ENCODE measurements at places on chromosomes 5 and 9.

DNA sequence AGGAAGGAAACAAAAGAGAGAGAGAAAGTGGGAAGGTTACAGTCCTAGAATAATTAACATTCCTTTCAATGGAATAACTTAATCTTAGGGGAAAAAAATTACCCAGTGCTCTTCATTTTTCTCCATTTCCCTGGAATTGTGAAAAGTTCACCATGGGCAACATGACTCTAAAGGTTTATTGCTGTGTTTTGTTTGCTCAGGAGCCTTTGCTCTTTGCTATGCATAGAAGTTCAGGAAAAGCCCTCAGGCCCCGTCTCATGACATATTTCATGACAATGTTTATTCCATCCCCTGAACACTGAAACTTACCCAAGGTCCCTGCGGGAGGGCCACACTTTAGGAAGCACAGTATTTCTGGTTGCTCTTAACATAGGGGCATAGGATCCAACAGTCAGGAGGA lies 9.8 kb upstream of the CTSL start:
- H3K4me3 ChIP-seq, result peak overlapping the region; percentile 44
- no peak for DNase-seq
- peaks cover 26% of the 10 kb centered on the region for H3K4me1 ChIP-seq
- no peaks in the 10 kb centered on the region for H3K27me3 ChIP-seq

DNA sequence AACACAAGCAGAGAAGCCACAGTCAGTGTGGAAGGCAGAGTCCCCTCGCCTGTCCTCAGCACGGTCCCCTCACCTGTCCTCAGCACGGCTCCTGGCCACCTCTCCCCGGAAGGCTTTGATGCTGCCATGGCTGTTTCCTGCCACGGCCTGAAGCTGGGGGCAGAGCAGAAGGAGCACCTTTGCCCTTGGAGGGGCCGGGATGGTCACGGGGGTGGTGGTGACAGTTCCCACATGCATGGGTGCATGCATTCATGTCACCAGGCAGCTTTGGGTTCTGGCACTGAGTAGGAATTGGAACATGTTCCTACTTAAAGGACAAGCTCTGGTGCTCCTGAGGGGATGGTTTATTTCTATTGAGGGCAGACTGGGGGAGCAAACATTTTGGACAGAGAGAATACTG lies 57.8 kb upstream of the PHYKPL start:
- DNase-seq, result no peak
- no peak overlapping the region for H3K27ac ChIP-seq
- H3K27me3 ChIP-seq, result peaks cover 34% of the 10 kb centered on the region
- no peak overlapping the region for H3K4me3 ChIP-seq

DNA sequence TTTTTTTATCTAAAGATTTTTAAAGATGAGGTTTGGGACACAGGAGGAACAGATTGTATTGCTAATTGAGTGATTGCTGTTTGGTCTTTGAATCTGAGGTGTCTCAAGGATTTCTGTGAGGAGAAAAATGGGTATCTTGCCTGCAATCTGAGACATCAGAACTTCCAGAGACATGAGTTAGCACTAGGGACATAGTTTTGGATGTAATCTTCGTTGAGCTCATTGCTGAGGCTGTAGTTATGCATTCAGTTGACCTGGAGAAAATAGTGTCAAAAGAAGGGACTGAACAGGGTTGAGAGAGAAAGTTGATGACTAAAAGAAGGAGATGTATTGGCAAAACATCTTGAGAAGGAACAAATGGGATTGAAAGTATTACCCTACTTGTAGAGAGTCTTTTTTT lies 24.6 kb downstream of the C9orf85 start:
- H3K4me3 ChIP-seq, result no peak overlapping the region
- no peak for DNase-seq
- H3K27me3 ChIP-seq, result no peaks in the 10 kb centered on the region

DNA sequence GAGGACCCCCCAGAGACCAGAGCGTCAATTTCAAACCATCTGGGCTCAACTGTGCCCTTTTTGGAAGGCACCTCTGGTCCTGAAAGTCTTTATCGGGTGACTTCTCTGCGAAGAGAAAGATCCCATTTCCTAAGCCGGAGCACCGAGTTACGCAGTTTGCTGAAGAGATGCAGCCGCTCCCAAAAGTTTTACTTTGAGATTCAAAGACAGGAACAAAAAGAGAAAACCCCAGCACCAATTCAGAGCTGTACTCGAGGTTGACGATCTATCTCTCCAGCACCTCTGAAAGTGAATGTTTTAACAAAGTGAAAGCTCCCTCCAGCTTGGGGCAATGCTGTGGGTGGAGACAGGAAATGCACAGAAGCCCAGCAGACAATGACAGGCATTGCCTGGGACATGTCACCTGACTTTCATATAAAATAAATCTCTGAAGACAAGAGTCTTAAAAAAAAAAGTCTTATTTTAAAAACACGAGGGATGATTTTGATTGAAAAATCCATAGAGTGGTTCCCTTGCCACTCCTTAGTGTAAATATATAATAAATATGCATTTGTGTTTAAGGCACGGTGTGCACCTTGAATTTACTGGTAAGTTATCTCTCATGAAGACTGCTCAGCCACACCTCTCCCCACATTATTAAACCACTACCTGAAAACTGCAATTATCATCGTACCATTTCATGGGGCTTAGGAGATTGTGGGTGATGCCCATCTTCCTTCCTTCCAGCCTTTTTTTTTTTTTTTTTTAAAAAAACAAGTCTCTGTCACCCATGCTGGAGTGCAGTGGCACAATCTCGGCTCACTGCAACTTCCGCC lies 79.9 kb downstream of the FNBP1 start:
- no peak for DNase-seq
- peak overlapping the region; percentile 74 for H3K27ac ChIP-seq
- H3K36me3 ChIP-seq, result peaks cover 10% of the 10 kb centered on the region

GRCh38 chr5:91277840-91278239 lies 105.3 kb downstream of the ARRDC3 start:
- no peaks in the 10 kb centered on the region for H3K27me3 ChIP-seq
- DNase-seq, result no peak
- H3K27ac ChIP-seq, result no peak overlapping the region
- H3K4me1 ChIP-seq, result peaks cover 15% of the 10 kb centered on the region
- no peak overlapping the region for H3K4me3 ChIP-seq

GRCh38 chr5:138600446-138600845 lies 25.2 kb upstream of the HSPA9 start:
- no peak for DNase-seq
- H3K36me3 ChIP-seq, result no peaks in the 10 kb centered on the region
- H3K27ac ChIP-seq, result no peak overlapping the region
- H3K4me3 ChIP-seq, result no peak overlapping the region

DNA sequence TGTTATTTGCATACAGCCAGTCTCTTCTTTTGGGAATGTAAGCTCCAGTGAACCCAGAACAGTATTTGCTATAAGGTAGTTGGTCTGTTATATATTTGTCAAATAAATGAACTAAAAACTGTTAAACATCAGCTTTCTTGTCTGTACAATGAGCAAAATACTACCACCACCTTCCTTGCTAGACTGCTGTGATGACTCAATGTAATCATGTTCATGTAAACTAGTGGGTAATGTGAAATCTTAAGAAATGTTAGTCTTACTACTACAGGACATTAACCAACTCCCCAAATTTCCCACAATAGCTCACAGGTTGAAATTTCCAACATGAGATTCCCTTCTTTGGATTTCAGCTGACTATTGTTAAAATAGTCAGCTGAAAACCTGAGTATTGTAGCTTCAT lies 176.1 kb downstream of the TRPM3 start:
- H3K27ac ChIP-seq, result no peak overlapping the region
- H3K27me3 ChIP-seq, result no peaks in the 10 kb centered on the region
- H3K4me1 ChIP-seq, result peaks cover 4% of the 10 kb centered on the region

DNA sequence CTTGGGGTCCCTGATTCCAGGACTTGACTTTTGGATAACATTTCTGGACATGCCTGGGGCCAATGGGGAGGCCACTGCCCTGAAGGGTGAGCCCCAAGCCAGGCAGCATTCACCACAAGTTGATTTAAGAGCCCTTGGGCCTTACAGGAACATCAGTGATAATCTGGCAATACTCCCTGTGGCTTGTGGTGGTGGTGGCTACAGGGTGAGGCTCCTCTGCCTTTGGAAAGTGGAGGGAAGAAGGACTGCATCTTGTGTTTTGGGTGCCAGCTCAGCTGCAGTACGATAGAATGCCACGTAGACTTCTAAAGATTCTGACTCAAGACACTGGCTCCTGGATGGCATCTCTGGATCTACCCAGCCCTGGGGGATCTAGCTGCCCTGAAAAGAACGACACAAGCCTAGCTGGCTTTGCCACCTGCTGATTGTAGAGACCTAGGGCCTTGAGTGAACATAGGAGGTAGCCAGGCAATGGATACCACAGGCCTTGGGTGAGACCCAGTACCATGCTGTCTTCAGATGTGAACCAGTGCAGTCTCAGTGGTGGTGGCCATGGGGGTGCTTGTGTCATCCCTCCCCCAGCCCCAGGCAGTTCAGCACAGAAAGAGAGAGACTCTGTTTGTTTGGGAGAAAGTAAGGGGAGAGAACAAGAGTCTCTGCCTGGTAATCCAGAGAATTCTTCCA lies 79.0 kb upstream of the DAP start:
- H3K4me1 ChIP-seq, result no peaks in the 10 kb centered on the region
- no peaks in the 10 kb centered on the region for H3K36me3 ChIP-seq
- no peak overlapping the region for H3K4me3 ChIP-seq
- H3K27ac ChIP-seq, result no peak overlapping the region

DNA sequence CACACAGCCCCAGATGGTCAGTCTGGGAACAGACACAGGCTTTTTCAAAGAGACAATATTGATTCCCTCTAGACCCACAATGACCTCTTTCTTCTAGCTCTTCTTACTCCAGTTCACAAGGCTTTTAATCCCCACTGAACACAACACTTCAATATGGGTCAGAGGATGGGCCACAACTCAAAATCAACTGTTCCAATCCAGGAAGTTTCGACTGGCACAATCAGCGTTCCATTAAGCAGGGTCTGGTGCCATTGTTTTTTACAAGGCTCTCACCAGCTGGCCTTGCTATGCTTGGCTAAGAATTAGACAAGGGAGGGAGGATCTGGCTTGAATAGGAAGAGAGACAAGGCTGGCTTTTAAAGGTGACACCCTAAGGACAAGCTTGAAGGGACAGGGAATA lies 199.4 kb upstream of the SLC24A2 start:
- peaks cover 4% of the 10 kb centered on the region for H3K27me3 ChIP-seq
- DNase-seq, result no peak
- H3K4me1 ChIP-seq, result no peaks in the 10 kb centered on the region
- H3K36me3 ChIP-seq, result no peaks in the 10 kb centered on the region
- no peak overlapping the region for H3K27ac ChIP-seq

GRCh38 chr5:149434162-149435014 lies 55.3 kb upstream of the IL17B start:
- no peak overlapping the region for H3K4me3 ChIP-seq
- H3K27me3 ChIP-seq, result no peaks in the 10 kb centered on the region
- peaks cover 29% of the 10 kb centered on the region for H3K4me1 ChIP-seq
- DNase-seq, result no peak
- no peak overlapping the region for H3K27ac ChIP-seq
- no peaks in the 10 kb centered on the region for H3K36me3 ChIP-seq

GRCh38 chr5:17810734-17811133 lies 176.5 kb downstream of the TAF11L14 start:
- no peaks in the 10 kb centered on the region for H3K4me1 ChIP-seq
- H3K36me3 ChIP-seq, result no peaks in the 10 kb centered on the region
- no peak for DNase-seq
- H3K4me3 ChIP-seq, result no peak overlapping the region

DNA sequence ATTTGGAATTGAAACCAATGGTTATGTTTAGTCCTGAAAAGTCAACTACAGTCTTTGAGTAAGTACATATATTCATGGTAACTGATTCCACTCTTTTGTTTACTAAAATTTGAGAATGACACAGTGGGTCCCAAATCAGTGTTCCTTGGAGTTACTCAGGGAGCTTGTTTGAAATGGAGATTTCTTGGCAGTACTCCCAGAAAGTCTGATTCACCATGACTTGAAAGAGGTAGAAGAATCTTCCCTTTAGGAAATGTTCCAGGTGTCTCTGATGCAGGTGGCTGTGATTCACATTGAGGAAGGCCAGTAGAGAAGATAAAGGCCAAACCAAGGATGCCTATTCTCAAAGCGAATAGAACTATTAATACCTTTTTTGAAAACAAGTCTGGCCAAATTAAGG lies 1078.3 kb downstream of the CDH12 start:
- H3K27ac ChIP-seq, result no peak overlapping the region
- no peaks in the 10 kb centered on the region for H3K4me1 ChIP-seq
- no peaks in the 10 kb centered on the region for H3K27me3 ChIP-seq
- H3K4me3 ChIP-seq, result no peak overlapping the region
- DNase-seq, result no peak
- no peaks in the 10 kb centered on the region for H3K36me3 ChIP-seq

GRCh38 chr5:33850100-33850594 lies 41.6 kb downstream of the ADAMTS12 start:
- no peaks in the 10 kb centered on the region for H3K27me3 ChIP-seq
- no peak overlapping the region for H3K4me3 ChIP-seq
- no peak for DNase-seq
- H3K36me3 ChIP-seq, result no peaks in the 10 kb centered on the region

DNA sequence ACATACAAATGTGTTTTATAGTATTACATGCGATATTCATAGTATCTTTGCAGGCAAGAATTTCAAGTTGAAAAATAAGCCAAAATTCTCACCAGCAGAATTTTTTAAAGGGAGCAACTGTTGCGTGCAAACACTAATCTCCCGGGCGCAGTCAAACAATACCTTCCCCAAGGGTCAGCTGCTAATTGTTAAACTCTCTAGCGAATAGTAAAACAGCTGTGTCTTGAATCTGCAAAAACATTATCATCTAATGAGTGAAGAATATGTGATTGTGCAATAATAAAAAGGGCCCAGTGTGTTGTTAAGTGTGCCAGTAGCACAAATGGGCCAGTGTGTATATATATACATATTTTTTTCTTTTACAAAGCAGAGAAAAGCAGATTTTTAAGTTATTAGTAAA lies 131.4 kb downstream of the CCDC192 start:
- DNase-seq, result no peak
- H3K4me1 ChIP-seq, result peaks cover 13% of the 10 kb centered on the region
- H3K36me3 ChIP-seq, result no peaks in the 10 kb centered on the region
- H3K4me3 ChIP-seq, result peak overlapping the region; percentile 0
- no peaks in the 10 kb centered on the region for H3K27me3 ChIP-seq

- H3K27me3 ChIP-seq, result peaks cover 5% of the 10 kb centered on the region
- no peak for DNase-seq
- H3K4me3 ChIP-seq, result no peak overlapping the region
- no peaks in the 10 kb centered on the region for H3K36me3 ChIP-seq
Observed at GRCh38 chr9:7304627-7304995, 495.0 kb downstream of the DMAC1 start.

DNA sequence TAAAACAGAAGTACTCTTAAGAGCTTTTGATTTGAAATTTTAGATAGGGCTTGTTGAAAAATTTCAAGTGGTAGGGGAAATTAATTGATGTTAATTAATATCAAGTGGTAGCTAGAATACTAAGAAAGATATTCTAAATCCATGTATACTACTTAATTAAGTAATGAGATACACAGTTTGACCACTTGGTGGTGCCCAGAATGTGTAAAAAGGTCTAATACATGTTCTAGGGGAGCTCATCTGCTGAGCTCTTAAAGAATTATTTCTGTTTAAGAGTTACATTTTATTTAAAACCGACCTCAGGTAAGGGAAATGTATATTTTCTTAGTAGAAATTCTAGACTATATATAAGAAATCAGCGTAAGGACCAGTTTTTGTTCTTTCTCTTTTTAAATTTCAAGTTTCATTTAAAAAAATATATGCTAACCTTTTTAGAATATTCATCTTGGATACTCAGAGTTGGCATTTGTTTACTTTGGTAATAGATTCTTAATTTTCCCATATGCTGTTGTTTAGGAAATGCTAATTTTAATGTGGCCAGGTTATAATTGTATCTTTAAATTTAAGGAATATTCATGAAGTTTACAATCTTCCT lies 61.5 kb downstream of the LNPEP start:
- H3K36me3 ChIP-seq, result peaks cover 17% of the 10 kb centered on the region
- no peak for DNase-seq
- H3K27me3 ChIP-seq, result no peaks in the 10 kb centered on the region
- H3K27ac ChIP-seq, result no peak overlapping the region
- peaks cover 14% of the 10 kb centered on the region for H3K4me1 ChIP-seq
- no peak overlapping the region for H3K4me3 ChIP-seq
